Stimulated activated naive CD8-positive, alpha-beta T cell treated with anti-CD3 and anti-CD28 coated beads, Interleukin-15, amount 100 ng/mL, for 72 hours (primary cell): ENCODE measurements at places on chromosomes 4 and X.

DNA sequence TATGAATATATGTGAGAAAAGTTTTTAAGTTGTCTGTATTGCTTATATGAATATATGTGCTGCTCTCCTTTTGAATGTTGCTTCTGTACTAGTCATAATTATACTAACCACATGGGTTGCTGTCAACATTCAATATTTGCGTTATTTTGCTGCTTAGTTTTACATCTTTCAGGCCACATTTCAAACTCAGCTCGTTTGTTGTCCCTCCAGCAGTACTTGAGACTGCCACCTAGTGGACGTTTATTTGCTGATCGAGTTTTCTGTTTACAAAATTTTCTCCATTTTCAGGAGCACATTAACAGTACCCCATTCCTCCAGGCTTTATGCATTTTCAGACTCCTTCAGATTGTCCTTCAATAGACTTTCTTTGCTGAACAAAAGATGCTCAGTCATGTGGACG is 75.8 kb downstream of the NUDT11 start:
- DNase-seq: peak; percentile 14

GRCh38 chrX:13750204-13750603 is 15.7 kb downstream of the OFD1 start:
- DNase-seq: no peak

- no peak for DNase-seq
These were observed 550.3 kb downstream of the RAB28 start for GRCh38 chr4:12933760-12934221.

DNA sequence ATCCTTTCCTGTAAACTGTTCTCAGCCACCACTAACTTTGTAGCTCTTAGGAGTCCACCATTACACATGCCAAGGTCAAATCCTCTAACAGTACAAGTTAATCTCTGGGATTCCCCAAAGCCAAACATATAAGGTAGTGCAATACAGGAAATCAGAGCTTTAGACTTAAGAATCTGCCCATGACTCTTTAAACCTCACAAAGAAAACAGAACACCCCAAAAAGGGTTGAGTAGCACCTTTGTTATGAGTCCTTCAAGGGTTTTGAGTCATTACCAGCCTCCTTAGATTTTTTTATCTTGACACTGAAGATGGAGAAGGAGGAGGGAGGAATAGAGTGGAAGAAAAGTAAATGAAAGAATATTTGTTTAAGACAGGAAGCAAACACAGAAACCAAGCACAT is 243.9 kb upstream of the SPANXN1 start:
- DNase-seq: no peak

- no peak for DNase-seq
These were observed 86.0 kb downstream of the RTL5 start for GRCh38 chrX:72045552-72046277.
